Anterior cingulate cortex (tissue), 58 donors: ENCODE measurements at places on chromosomes 6 and 20.

DNA sequence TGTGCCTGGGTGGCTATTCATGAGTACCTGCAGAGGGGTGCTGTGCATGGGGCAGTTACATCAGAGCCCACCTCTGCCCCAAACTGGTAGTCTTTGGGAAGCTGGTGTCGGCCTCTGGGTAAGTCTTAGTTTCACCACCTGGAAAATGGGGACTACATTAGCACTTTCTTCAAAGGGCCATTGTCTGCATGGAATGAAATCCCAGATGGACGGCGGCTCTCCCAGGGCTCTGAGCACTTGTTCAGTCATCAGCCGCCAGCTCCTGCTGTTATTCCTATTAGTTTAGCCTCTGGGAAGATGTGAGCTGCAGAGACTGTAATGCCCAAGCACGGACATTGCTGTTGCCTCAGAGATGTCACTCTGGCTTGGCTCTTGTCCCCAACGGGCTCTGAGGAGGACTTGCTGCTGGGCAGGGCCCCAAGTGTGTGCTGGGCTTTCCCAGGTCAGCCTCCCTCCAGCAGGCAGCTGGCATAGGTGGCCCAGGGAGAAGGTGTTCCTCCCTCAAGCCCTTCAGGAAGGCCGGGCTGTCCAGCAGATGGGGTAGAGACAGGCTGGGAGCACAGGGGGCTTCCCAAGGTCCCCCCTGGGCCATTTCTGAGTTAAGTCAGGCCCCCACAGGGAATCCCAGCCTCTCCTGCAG lies 268.3 kb downstream of the TFAP2C start:
- DNase-seq = no peak

- DNase-seq = no peak
Observed at GRCh38 chr6:103720393-103720792, 1139.3 kb downstream of the HACE1 start.

- no peak for DNase-seq
Observed at GRCh38 chr6:80969439-80969838, 783.0 kb downstream of the TENT5A start.

DNA sequence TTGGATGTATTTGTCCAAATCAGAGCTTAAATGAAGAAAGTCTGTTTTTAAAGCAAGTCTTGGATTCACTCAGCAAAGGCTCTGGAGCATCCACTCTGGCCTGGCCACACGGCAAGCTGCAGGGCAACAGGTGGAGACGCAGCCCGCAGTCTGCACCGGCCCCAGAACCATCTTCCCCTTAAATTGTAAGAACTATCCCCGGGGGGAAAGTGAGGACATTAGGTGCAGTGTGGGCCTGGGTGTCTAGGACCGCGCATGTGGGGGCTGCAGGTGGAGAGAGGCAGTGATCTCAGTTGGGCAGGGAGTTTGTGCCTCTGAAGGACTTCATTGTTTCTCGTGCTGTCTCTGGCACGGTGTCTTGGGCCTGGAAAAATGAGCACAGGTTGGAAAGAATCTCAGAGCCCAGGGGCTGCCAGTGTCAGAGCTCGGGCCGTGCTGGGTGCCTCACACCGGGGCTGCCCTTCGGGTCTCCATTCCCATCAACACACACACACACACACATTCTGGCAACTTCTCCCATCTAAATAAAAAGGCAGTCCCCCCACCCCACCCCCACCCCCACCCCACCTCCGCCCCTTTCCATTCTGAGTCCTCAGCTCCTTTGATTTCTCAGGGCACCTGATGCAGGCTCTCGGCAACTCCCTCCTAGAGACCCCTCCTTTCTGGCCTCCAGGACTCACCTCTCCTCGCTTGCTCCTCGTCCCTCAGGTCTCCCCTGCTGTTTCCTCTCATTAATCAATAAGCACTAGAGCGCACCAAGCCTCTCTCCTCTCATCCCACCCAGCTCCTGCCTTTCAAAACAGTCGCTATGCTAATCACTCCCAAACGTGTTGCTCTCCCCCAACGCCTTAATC lies 48.4 kb downstream of the FOXF2 start:
- no peak for DNase-seq

- peak; percentile 32 for DNase-seq
Observed at GRCh38 chr20:20568604-20569205, 143.7 kb downstream of the RALGAPA2 start.

DNA sequence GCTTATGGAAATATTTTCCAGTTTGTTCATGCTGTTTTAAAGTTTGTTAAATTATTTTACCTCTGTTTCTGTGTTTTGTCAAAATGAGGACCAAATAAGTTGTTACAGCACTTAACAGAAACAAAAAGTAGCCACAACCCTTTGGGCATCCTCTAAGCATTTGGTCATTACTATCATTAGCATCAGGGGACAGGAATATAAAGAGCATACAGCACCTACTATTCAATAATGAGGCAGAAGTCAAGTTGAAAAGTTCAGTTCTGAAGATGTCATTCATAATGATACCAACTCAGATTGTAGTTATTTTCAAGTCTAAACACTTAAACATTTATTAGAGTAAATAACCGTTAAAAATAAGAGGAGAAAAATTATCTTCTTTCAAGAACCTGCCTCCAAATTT lies 862.3 kb upstream of the FLRT3 start:
- no peak for DNase-seq
